Activated gamma-delta T cell treated with Interleukin-2 at 50 U/mL for 16 hours (primary cell): ENCODE measurements at places on chromosomes 4 and X.

DNA sequence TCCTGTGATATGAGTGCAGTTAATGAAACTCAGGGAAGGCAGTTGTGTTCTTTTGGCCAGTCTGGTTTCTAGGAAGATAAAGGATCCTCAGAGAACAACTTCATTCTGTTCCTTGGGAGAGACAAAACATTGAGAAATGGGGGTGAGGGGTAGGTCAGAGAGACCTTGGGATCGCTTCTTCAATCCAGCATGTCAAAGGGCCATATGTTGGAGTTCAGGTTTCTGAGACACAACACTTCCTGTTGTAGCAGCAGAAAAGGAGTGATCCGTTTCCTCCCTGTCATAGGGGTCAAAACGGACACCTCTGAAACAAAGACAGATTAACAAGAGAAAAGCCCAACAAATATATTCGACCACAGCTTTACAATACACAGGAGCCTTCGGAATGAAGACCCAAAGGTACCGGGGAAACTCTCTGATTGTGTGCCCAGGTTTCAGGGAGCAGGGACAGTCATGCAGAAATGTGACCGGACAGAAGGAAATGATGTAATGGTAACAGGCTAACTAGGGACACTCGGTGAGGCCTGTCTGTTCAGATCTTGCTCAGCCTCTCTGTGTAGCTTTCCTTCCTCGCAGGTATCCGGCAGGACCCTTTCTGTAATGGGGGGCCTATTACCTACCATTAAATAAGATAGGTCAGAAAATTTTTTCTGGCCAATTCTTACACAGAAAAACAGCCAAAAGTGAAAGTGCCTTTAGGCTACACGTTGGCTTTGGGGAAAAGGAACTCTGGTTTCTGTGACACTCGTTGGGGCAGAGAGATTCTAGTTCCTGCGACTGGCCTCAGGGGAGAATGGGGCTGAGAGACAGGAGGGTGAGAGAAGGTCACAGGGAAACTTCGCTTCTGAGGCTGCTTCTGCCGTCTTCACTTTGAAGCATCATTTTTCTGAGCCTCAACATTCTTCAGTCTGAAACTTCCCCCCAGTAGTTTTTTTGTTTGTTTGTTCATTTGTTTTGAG is 103.3 kb upstream of the TLR3 start:
- DNase-seq, result no peak

DNA sequence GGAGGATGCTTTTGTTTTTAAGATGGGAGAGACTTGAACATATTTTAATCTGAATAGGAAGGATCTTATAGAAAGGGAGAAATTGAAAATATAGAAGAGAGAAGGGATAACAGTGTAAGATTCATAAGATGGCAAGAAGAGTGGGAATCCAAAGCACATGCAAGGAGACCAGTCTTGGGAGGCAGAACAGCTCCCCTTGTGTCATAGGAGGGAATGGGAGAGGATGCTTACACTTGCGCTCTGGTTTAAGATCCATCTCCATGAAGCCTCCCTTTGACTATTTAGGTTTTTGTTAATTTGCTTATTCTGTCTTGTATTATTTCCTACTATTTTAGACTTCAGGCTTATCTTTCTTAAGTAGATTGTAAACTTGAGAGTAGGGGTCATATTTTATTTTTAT is 42.7 kb downstream of the KIF4A start:
- no peak for DNase-seq

GRCh38 chr4:109662771-109663170 is 40.5 kb downstream of the CASP6 start:
- DNase-seq, result no peak

GRCh38 chrX:7024850-7025249 is 122.7 kb upstream of the STS start:
- DNase-seq, result no peak

- DNase-seq, result no peak
These were observed 23.7 kb downstream of the BMP2K start for GRCh38 chr4:78799551-78800495.

GRCh38 chrX:24283127-24283794 is 30.6 kb downstream of the SUPT20HL2 start:
- DNase-seq, result no peak

- no peak for DNase-seq
These were observed 1008.5 kb upstream of the LCORL start for GRCh38 chr4:19030048-19030447.

DNA sequence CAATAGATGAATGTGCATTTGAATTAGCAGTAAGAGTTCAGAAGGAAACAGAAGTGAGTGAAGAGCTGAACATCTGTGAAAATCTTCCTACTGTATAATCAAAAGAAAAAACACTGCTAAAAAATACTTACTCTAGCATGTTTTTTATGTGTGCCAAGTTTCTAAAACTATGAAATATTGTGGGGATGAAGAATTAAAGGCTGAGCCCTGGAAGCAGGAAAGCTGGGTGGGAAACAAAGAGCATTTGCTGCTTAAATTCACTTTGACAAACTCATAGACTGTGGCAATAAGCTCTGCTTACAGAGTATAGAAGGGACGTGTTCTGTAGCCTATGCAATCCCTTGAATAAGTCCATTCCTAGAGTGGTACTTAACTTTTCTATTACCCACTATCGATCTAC is 261.7 kb downstream of the ANKRD50 start:
- no peak for DNase-seq
